GM03348 (cell line): ENCODE measurements at places on chromosomes 6 and 20.

GRCh38 chr6:53960311-53960710 is 150.9 kb upstream of the MLIP start:
- peak; percentile 56 for DNase-seq

DNA sequence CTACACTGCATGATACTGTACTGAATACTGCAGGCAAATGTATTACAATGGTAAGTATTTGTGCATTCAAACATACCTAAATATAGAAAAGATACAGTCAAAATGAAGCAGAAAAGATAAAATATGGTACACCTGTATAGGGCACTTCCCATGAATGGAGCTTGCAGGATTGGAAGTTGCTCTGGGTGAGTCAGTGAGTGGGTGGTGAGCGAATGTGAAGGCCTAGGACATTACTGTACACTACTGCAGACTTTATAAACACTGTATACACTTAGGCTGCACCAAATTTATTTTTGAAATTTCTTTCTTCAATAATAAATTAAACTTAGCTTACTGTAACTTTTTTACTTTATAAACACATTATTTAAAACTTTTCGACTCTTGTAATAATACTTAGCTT is 213.1 kb downstream of the ATXN1 start:
- no peak for DNase-seq

- peak; percentile 46 for DNase-seq
Observed at GRCh38 chr6:159390381-159390780, 221.2 kb downstream of the FNDC1 start.

DNA sequence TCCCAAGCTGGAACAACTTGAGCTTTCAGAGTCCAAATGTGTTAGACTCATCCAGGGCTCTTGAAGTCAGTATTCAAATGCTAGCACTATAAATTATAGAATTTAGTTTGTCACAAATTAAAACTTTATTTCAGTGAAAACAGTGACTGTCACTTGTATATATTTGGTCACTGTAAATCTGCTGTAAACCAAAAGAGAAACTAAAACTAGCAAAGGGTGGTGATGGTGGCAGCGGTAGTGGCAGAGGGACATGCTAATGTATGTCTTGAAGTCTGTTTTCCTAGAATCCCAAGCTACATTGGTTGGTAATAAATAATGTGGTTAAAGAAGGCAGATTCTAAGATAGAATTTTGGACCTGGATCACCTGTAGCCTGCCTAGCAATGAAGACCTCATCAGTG is 140.4 kb upstream of the CENPW start:
- DNase-seq: no peak

GRCh38 chr6:28462401-28462800 is 19.1 kb upstream of the ZSCAN23 start:
- DNase-seq: no peak

DNA sequence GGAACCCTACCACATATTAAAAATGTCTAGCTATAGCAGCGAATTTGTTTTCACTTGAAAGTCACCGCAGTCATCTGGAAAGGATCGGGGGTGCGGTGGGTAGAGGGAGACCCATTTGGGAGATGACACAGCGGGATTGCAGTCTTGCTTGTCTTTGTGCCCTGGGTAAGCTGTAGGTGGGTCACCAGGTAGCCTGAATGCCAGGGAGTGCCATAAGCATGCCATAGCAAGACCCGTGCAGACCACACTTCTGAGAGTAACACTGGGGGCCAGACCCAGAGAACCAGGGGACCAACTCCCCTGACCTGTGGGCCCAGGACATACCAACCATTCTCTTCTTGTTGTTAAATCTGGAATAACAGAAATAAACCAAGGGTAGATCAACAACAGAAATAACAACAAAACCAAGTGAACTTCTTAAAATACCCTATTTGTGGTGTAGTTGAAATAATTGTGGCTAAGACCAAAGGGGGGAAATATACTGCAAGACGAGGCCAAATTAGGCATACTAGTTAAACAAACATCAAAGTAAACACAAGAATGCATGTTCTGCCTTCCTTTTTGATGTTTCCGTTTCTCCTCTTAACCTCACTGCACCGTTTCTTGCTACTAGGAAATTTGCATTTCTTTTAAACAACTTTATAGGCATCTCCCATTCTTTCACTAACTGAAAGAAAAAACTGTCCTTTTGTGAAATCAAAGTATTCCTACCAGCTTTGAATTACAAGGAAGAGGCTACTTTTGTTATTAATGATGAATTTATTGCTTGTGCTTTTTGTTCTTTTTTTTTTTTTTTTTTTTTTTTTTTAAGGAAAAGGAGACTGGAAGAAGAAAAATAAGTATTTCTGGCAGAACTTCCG is 128.2 kb downstream of the SASH1 start:
- DNase-seq: no peak

- peak; percentile 69 for DNase-seq
Observed at GRCh38 chr6:148973538-148974208, 226.8 kb downstream of the UST start.

DNA sequence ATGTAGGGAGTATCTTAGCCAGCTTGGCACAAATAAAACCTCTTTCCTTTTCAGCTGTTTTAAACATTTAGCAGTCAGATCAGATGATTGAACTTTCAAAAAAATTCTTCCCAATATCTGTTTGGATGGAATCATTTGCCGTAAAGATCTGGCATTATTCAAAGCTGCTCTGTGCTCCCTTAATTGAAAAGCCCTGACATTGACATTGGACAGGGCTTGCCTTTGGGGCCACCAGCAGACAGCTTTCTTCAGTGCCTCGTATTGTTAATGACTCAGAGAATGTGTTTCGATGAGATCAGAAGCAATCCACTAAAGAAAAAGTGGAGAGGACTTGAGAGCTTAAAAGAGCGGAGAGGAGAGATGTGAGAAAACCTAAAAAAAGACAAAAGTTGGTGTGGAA is 343.5 kb downstream of the NRN1 start:
- DNase-seq: no peak

DNA sequence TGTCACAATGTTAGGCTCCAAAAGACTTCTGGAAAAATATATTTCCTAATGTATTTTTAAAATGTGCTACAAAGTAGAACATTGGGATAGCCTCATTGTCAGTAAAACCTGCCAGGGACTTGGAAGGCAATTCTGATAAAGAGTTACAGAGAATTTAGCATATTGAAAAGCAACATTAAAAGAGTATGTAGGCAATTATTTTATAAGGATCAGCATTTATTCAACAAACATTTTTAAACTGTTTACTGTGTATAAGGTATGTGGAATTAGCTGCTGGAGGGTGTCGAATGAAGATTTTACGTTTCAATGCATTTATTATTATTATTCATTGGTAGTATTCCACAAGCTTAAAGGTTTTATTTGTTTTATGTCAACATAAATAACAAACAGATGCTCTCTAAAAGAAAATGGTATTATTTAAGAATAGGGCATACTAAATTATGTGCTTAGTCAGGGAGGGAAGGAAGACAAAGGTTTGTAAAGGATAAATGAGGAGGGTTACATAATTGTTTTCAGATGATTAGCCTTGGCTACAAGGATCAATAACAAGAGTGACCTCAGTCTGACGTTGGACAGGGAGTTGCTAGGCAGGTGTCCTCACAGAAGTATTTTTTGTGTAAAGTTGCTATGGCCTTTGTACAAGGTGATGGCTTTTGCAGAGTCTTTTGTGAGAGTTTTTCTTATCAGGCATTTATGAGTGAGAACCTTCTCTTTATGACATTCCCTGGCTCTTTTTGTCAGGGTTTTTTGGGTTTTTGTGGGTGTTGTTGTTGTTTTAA is 313.4 kb upstream of the PLCB4 start:
- no peak for DNase-seq

GRCh38 chr6:158677906-158678578 is 28.2 kb downstream of the SYTL3 start:
- DNase-seq: no peak

DNA sequence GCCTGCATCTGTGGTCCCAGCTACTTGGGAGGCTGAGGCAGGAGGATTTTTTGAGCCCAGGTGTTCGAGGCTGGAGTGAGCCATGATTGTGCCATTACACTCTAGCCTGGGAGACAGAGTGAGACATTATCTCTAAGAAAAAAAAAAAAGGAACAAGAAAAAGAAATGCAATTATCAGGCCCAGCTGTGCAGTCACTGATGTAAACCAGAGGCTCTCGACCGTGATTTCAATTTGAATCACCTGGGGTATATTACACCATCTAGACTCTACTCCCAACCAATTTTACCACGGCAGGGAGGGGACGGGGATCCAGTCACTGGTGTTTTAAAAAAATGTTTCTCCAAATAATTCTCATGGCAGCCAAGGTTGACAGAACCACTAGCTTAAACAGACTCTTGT is 48.8 kb upstream of the NKX2-2 start:
- no peak for DNase-seq

GRCh38 chr6:56851541-56852259 is 103.2 kb upstream of the BEND6 start:
- peak; percentile 75 for DNase-seq

GRCh38 chr6:150600301-150601017 is 774 bp downstream of the PLEKHG1 start:
- DNase-seq: peak; percentile 74

- DNase-seq: no peak
Observed at GRCh38 chr6:161095916-161096315, 104.3 kb downstream of the MAP3K4 start.

DNA sequence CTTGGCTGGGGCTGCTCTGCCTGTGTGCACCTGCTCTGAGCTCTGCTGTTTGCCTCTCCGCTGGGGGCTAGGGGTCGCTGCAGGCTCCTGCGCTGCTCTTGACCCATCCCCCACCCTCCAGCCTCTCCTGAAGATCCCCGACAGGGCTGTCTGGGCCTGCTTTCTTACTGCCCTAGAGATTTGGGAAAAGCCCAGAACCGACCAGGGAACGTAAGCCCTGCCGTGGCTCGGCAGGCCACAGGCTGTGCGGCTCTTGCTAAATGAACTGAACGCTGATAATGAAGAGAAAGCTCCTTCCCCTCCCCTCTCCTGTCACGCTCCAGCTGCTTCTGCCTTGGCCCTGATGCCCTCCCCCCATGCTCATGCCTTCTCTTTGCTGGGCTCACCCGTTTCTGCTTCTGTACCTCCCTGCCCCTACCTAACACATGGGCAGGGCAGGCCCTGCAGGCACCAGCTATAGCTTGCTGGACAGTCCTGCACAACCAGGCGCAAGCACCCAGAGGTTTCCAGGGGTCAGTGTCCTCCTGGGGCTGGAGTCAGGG is 32.0 kb upstream of the PCMTD2 start:
- DNase-seq: peak; percentile 38

DNA sequence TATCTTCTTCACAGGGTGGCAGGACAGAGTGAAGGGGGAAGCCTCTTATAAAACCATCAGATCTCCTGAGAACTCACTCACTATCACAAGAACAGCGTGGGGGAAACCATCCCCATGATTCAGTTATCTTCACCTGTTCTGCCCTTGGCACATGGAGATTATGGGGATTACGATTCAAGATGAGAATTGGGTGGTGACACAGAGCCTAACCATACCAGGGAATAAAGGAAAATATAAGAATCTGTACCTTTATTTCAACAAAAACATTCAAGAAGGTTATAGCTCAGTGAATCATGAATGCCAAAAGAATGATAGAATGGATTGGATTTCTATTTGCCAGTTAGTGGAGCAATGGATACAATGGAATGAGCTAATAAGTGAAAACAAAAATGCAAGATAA is 214.4 kb downstream of the PTPRK start:
- DNase-seq: no peak

- no peak for DNase-seq
Observed at GRCh38 chr6:160247457-160247883, 11.2 kb downstream of the SLC22A2 start.

- DNase-seq: peak; percentile 71
Observed at GRCh38 chr6:143941852-143942627, 66.0 kb downstream of the PLAGL1 start.

DNA sequence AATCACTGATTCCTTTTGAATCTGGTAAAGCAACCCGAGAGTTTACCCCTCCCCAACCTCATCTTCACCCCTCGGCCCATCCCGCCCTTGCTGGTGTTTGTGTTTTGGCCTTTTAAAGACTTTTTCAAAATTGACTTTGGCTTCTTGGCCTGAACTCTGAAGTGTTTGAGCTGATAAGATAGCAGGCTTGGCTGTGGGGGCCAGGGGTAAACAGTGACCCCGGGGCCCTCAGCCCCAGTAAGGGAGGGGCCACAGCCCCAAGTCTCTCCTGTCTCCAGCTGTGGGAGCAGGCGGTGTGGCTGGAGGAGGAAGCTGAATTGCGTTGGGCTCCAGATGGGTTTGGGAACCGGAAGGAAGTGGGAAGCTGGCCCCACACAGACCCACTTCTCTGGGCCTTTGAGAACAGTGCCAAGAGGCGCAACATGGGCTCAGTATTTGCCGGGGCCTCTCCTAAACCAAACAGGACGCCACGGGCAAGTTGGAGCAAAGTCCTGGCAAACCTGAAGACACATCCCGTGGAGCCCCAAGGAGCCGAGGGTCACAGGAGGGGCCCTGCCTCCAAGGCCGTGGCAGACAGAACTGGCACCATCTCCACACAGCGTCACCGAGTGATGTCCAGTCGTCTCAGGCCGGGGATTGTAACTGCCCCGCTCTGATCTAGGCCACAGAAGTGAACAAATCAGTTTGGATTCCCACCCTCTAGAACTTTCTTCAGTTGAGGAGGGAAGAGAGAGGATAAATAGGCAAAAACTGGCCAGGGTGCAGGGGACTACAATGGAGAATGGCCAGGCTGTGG is 54.3 kb upstream of the PTPN1 start:
- no peak for DNase-seq

- DNase-seq: no peak
Observed at GRCh38 chr6:165417278-165417865, 108.0 kb upstream of the C6orf118 start.

- peak; percentile 28 for DNase-seq
Observed at GRCh38 chr6:84539122-84539856, 225.1 kb downstream of the TBX18 start.

- no peak for DNase-seq
Observed at GRCh38 chr20:14117768-14118167, 122.5 kb downstream of the MACROD2 start.

GRCh38 chr6:168181876-168182275 is 102.9 kb upstream of the FRMD1 start:
- no peak for DNase-seq

GRCh38 chr6:46299253-46299652 is 128.5 kb upstream of the ENPP5 start:
- DNase-seq: no peak

DNA sequence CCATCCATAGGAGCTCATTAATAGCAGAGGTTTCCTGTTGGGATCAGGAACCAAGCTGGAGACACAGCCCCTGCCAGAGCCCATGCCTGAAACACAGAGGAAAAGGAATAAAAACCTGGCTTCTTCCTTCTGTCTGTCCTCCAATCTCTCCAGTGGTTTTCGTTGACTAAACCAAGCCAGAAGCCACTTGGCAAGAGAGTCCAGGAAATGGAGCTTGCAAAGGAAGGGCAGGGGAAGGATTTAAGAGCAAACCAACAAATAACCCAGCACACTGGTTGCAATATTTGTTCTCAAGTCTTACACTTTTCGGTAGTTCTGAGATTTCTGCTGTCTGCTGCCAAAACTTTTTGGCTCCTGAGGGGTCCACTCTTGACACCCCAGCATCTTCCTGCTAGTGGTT is 137.0 kb upstream of the BMP2 start:
- no peak for DNase-seq

GRCh38 chr6:152313542-152314482 is 323.4 kb downstream of the SYNE1 start:
- peak; percentile 25 for DNase-seq
